ENCODE measurements at places on chromosomes 1 and 21.
A peak's percentile ranks its signal among the peaks of the same experiment; 100 is the strongest.

- no peak for DNase-seq
Measured at GRCh38 chr1:169941982-169942830, 48.5 kb upstream of the SCYL3 start.

DNA sequence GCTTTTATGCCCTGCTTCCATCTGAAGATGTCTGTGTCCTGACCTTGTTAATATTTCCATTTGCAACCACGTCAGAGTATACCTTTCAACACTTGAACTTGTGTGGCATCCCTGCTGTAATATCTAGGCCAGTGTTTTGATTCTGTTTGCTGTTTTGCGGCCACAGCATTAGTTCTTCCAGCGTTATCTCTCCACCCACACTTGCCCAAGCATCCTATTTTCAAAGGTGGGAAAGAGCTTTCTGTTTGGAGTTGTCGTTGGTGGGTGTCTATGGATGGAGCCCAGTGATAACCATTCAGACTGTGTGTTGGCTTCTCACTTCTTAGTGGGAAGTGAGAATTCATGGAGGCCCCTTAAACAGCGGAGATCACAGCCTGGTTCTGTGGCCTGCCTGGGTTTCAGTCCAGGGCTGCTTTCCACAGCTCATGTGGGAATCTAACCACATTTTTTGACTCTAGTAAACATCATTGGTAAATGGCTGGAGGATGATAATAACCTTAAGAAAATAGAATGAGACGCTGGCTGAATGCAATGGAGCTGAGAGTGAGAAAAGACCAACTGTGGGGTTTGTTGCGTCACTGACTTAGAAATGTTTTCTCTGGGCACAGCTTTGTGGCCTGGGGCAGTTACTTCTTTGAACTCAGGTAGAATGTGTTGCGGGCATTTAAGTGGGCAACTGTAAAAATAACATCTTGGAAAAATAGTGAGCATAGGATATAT lies 7.6 kb downstream of the TENT5C start:
- DNase-seq = no peak

- peak; percentile 19 for DNase-seq
Measured at GRCh38 chr1:31373056-31373896, at the start of gene FABP3. FABP3 (minus strand) TSS chr1:31373076; CDS start chr1:31373014, 62 bp downstream.

DNA sequence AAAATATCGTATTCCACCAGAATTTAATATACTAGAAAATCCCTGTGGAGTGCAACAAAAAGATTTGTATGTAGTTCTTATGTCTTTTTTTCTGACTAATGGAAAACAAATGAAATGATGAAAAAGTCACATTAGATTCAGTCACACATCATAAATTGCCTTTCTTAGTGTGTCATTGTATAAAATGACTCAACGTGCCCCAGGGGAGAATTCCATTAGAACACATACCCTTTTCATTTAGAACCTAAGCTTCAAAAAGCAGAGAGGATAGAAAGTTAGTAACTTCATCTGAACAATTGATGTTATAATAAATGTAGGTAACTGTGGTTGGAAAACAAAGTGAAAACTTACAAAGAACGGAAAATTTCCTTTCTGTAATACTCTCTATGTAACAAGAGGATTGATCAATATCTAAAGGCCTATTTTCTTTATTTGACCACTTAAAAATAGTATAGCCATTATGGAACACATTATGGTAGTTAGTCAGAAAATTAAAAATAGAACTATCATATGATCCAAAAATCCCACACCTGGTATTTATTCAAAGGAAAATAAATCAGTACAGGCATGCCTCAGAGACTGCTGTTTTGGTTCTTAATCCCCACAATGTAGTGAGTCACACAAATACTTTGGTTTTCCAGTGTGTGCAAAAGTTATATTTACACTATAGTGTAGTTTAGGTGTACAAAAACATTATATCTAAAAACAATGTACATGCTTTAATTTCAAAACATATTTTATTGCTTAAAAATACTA lies 1016.1 kb downstream of the KCNT2 start:
- DNase-seq = no peak

- no peak for DNase-seq
Measured at GRCh38 chr1:109116286-109116685, 2.4 kb downstream of the ELAPOR1 start.

DNA sequence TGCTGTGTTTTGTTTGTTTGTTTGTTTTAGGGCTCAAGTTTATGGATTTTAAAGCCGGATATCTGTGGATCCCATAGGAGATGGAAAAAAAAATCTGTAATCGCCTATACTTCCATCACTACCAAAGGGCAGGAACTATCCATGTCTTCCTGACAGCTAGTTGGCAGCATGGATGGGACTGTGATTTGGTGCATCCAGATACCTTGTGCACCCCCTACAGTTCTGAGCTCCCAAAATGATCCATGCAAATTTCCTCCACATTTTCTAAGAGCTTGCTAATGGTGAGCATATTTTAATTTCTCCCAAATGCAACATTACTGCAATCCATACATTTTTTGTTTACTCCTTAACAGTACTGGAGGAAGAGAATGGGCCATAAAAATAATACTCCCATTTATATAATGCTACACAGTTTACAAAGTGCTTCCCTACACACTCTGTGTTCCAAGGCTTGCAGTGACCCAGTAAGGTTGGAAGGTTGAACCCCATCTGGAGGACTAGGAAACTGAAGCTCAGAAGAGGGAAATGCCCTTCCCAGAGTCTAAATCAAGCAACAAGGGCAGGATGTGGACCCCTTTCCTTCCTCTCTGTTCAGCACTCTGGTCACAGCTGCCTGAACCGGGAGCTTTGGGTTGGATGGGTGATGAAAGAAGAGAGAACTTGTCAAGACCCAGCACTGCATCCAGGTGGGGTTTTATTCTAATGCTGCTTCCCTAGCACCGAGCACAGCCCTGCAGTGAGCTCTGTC lies 48.0 kb downstream of the CAPN8 start:
- no peak for DNase-seq

GRCh38 chr1:11494771-11495170 lies 15.8 kb downstream of the DISP3 start:
- DNase-seq = no peak

DNA sequence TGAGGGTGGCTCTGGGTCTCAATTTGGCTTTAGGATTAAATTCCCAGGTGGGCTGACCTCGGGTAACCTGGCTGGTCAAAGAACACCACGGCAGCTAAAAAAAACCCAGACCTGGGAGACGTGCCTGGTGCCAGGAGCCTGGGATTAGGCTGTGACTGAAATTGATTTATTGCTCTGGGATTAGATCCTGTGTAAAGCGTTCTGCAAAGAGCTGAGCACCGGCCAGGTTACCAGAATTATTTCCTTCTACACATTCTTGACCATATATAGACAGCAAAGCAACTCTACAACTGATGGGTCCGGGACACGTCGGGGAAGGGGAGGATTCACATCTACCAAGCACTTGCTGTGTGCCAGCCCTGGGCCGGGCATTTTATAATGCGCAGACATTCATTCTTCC lies 45.2 kb downstream of the TMCO4 start:
- DNase-seq = no peak

- no peak for DNase-seq
Measured at GRCh38 chr1:93907718-93908117, 1.5 kb downstream of the GCLM start.

GRCh38 chr1:109637446-109637845 lies 17.8 kb downstream of the AMPD2 start:
- DNase-seq = no peak

DNA sequence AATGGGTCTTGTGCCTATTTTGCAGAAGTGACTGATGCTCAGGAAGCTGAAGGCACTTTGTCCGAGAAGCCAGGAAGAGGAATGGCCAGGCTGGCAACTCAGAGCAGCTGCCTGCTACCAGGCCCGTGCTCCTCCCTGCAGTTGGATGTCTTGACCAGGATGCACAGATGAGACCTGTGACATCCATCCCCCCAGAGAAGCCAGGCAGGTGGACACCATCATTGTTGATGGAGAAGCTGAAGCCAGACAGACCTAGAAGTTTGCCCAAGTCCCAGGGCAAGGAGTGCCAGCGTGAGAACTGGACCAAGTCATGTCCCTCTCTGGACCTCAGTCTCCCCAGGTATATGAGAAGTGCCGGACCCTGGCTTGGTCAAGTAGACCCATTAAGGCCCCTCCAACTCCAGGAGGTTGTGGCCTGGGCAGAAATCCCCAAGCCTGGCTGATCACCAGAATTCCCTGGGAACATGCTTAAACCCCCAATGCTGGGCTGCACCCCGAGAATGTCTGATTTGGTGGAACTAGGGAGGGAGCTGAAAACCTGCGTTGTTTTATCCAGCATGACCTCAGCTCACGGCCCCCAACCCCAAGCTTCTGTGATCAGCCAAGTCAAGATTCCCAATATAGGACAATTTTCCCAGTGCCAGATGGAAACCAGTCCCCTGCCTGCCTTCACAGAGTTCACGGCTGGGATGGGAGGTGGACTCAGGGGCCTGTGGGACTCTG lies 82.4 kb downstream of the CAMK2N1 start:
- no peak for DNase-seq

GRCh38 chr1:28359592-28360239 lies 9.8 kb upstream of the PHACTR4 start:
- peak; percentile 83 for DNase-seq

DNA sequence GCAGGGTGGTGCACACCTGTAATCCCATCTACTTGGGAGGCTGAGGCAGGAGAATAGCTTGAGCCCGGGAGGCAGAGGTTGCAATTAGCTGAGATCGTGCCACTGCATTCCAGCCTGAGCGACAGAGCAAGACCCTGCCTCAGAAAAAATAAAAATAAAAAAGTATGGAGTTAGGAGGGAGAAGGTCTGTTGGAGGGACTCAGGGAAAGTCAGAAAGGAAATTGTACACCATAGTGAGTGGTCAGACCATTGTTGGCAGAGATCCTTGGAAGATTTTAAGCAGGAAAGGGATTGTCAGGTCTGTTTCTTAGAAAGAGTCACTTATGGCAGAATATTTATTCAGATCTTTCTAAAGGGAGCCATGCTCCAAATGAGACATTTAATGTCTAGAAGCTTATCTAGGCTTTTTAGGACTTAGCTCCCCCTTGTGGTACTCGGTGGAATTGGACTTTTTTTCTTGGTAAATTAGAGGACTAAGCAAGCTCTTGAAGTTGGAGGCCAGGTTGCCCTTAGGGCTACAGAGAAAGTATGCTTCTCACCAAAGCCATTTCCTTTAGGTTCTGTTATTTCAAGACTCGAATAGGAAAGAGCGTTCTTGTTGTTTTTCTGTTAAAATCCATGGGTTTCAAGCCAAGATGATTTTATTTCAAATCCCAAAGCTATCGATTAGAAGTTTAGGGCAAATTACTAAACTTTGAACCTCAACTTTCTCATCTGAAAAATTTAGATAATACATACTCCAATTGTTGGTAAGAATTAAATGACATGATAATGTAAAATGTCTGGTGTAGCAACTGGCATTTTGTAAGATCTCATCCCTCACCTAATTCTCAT lies 16.5 kb downstream of the MIA3 start:
- peak; percentile 79 for DNase-seq

DNA sequence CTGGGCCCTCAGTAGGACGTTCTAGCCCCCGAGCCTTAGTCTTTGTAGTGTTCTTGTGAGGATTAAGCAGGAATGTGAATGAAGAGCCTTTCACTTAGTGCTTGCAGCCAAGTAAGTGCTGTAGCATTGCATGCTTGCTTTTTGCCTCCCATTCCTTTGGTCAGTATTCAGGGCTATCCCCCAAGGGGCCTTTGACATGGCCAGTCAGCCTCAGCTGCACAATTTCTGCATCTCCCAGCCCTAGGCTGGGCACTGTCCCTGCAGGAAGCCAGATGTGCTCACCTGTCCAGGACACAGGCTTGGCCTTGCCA lies 30.5 kb downstream of the SOX13 start:
- no peak for DNase-seq

GRCh38 chr1:161046605-161047228 lies 940 bp upstream of the USF1 start:
- DNase-seq = no peak

DNA sequence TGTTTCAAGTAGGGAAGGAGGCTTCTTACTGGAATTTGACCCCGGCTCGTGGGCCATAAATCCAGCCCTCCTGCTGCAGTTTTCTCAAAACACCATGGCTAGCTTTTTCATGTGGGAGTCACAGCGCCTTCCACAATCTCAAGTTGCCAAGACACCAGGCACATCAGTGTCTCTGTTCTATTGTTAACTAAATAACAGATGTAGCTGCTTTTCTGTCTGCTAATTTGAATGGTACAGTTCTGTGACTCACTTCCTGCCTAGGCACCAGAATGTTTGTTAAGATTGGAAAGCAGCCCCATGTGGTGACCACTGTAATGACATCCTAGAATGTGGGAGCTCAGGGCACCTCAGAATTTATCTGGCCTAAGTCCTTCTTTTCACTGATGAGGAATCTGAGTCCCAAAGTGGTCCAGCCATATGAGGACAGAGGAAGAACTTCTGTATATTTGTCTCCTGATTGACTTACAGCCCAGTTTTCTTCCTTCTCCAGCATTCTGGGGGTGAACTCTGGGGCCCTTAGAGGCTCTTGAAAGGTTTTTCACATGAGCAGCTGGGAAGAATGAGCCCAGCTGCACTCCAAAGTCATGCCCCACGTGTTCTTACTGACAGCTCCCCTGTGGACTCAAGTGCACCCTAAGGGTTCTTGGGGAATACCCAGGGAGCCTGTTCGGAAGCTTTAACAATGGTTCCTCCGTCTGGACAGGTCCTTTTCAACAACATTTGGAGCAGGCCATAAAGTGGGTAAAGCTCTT lies 27.5 kb downstream of the TRIM45 start:
- DNase-seq = peak; percentile 40

DNA sequence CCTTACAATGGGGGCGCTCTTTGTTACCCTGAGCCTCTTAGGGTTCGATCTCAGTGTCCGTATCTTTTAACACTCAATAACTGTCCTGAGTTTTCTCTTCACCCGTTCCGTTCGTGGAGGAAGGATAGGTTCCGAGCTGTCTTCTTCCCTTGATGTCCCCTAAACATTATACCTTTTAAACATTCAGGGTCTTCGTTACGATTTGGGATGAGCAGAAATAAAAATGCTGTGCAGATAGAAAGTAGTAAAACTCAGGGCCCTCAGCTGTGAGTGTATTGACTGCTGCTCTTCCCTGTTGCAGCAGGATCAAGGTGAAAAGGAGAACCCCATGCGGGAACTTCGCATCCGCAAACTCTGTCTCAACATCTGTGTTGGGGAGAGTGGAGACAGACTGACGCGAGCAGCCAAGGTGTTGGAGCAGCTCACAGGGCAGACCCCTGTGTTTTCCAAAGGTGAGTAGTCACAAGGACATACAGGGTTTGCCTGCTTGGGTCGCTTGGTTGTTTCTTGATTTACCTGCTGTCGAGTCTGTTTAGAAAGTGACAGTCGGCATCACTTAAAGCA lies 784 bp downstream of the RPL11 start:
- DNase-seq = no peak

- DNase-seq = no peak
Measured at GRCh38 chr1:225944951-225945350, 3.9 kb upstream of the LEFTY2 start.

DNA sequence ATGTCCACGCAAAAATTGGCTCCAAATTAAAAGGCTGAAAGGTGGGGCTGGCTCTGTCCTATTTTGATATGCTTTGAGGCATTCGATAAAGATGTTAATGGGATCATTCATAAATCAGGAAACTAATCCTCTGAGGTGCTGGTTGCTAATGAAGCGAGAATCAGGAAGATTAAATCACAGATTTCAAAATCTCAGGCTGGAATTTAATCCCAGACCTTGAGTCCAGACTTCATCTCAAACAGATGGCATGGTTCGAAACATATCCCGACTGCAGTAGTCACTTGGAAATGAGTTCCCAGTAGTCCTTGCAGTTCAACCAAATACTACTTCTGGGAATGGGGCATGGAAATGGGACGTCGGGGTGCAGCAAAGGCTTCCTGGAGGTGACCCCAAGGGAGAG lies 4.5 kb upstream of the KLF17 start:
- DNase-seq = no peak

GRCh38 chr1:183194527-183195141 lies 8.6 kb downstream of the LAMC2 start:
- DNase-seq = peak; percentile 17

Measured in CD4-positive, alpha-beta T cell treated with Interleukin-17A for 4 hours (primary cell).